Heart right ventricle (tissue), 16 donors: ENCODE measurements at places on chromosomes 3 and 15. TPM values are rescaled to one million over a fixed set of nuclear protein-coding genes. Genes with fewer than 3 reads are reported as not detected.

SV2B gene
- 1.4 TPM for total RNA-seq

TNFSF10 gene
- 21.9 TPM for total RNA-seq

GRCh38 chr3:8988791-8989558 lies 25.7 kb upstream of the RAD18 start:
- DNase-seq: no peak

GRCh38 chr3:16284633-16285032 lies 19.6 kb downstream of the OXNAD1 start:
- no peak for DNase-seq

- no peak for DNase-seq
These were observed 301.9 kb downstream of the RAP2B start for GRCh38 chr3:153463895-153464294.

GRCh38 chr3:47347217-47347801 lies 33.5 kb upstream of the PTPN23 start:
- DNase-seq: no peak

GRCh38 chr3:156678197-156678596 lies 3.8 kb downstream of the TIPARP start:
- no peak for DNase-seq

PXK gene
- total RNA-seq: 7.9 TPM

DNA sequence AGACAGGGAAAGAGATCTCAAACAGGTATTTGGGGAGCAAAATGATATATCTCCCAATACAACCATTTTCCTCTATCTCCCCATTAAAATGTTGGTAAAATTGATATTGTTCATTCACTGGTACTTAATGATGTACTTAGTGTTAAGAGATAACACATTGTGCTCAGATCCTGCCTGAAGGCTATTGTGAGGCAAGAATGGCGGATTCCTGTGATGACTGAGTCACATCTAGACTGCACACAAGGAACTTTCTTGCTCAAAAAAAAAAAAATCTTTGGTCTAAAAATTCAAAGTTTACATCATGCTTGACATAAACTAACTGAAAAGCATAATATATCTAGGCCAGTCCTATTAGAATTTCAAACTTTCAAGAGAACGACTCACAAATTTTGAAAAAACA lies 171.1 kb upstream of the TTC14 start:
- no peak for DNase-seq

GRCh38 chr3:43000387-43000786 lies 21.3 kb downstream of the GASK1A start:
- no peak for DNase-seq

DNA sequence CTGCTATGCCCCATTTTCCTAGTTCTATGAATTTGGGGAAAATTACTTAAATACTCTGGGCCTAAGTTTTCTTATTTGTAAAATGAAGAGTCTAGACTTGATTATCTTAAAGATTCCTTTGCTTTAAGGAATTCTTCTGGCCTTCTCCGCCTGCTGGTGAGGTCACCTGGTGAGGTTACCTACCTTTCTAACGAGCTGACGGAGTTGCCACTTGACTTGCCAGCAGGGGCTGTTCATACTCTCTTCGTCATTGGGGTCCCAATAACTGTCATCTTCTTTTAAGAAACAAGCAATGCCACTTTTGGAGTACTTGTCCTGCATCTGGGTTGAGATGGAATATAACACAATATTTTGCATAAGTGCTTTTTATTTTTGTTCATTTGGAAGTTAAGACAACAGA lies 8.6 kb downstream of the TNFSF10 start:
- no peak for DNase-seq

TASOR gene
- 23.6 TPM for total RNA-seq

SPG11 gene
- total RNA-seq: 49.0 TPM

GRCh38 chr15:67832031-67832551 lies 6.8 kb downstream of the SKOR1 start:
- DNase-seq: no peak

SLC28A2 gene
- not detected for total RNA-seq

DALRD3 gene
- total RNA-seq: 11.4 TPM

STT3B gene
- 113 TPM for total RNA-seq

EOMES gene
- total RNA-seq: 0.76 TPM

DNA sequence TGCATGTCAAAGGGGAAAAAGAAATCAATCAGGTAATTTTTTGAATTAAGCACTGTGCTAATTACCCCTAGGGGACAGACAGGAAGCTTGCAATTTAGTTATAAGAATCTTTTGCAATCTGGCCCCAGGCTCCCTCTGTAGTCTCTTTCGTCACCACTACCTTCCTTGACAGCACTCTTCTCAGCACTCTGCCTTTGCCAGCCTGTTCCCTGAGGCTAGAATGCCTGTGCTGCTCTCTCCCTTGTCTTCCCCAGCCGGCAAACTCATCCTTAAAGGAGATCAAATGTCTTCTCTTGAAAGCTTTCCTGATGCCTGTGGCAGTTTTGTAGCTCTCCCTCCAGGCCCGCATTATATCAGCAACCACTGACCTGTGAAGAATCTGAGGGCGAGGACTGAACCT lies 32.4 kb upstream of the PRTG start:
- DNase-seq: no peak

DNA sequence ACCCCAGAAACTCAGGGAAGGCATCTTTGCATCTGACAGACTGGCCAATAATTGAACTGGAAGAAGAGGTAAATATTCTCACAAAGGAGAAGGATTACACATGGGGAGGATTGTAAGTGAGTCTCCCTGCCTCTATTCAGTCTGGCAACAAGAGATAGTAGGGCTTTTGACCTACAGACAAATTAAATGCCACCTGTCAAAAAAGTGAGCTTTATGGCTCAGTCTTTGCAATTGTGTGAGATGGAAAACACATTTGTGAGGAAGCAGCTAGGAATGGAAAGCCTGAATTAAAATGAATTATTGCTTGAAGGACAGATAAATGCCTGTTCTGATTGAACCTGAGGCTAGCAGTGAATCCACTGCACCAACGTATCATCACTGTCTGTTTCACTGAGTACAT lies 173.3 kb upstream of the GOLIM4 start:
- no peak for DNase-seq

- DNase-seq: no peak
These were observed 370.6 kb upstream of the NAALADL2 start for GRCh38 chr3:174488527-174488926.

- no peak for DNase-seq
These were observed 79.8 kb downstream of the FOXP1 start for GRCh38 chr3:71503525-71504249.

DNA sequence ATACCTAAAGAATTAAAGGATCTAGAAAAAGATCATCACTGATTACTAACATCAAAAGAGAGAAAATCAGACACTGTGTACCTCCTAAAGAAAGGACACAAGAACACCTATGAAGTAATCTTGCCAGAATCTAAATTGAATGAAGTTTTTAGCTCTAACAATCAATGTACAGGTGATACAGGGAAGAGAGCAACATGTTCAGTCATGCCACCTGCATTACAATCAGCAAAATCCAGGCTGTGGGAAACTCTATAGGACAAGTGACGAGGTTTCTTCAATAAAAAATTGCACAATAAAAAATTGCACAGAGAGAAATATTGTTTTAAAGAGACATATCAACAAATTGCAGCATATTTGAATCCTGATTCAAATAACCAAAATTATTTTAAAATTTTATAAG lies 93.3 kb downstream of the SEMA5B start:
- DNase-seq: no peak

DNA sequence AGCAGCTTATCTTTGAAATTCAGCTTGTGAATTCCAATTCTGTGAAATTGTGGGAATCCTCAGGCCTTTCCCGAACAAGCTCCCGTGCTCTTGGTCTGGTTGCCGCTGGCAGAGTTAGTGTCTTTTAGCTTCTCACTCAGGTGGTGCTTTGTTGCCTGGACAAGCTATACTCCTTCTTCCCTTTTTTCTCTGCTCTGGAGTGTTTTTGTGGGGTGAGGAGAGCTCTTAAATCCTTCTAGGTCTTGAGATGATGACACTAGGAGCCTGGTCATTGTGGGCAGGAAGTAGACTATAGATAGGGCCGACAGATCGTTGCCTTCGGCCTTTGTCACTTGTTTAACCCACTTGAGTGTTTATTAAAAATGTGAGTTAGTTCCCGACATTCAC lies 93.8 kb downstream of the SLCO3A1 start:
- DNase-seq: no peak

LIPC gene
- 1.3 TPM for total RNA-seq

DNA sequence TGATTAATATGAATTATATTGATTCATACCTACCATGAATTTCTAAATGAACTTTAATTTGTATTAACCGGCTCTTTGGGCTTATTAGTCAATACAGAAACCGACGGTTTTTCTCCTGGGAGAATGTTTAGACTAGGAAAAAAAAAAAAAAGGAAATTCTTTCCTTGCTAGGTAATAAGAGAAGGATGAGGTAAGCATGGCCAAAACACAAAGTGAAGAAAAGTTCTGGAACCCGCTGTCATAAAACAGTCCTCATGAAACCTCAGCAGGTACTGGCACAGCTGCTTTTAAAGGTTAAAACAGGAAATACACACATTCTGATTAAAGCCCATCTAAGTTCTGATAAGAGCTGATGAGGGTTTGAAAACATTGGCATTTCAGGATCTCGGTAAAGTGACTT lies 30.8 kb upstream of the PSTPIP1 start:
- DNase-seq: no peak

GRCh38 chr15:92146511-92147150 lies 247.1 kb upstream of the ST8SIA2 start:
- no peak for DNase-seq

GRCh38 chr3:190092250-190092649 lies 28.4 kb downstream of the P3H2 start:
- no peak for DNase-seq

GRCh38 chr15:92846741-92847140 lies 53.4 kb upstream of the CHD2 start:
- no peak for DNase-seq

PP2D1 gene
- not detected for total RNA-seq

GRCh38 chr3:140770977-140771667 lies 93.3 kb downstream of the TRIM42 start:
- DNase-seq: no peak

DNA sequence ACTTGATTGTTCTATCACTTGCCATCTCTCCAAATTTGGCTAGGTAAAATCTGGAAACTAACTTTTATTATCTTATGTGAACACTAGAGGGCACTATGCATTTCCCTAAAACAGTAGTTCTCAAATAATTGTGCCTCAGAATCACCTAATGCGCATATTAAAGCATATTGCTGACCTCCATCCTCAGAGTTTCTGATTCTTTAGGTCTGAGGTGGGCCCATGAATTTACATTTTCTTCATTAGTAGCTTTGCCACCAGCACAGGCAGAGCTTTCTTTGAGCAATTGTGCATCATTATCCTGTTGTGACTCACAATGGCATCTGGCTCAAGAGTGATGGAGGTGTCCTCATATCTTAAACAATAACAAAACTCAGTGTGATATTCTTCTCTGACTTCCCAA lies 17.5 kb upstream of the BCHE start:
- DNase-seq: no peak
